ENCODE measurements at places on chromosomes 1 and 21.

DNA sequence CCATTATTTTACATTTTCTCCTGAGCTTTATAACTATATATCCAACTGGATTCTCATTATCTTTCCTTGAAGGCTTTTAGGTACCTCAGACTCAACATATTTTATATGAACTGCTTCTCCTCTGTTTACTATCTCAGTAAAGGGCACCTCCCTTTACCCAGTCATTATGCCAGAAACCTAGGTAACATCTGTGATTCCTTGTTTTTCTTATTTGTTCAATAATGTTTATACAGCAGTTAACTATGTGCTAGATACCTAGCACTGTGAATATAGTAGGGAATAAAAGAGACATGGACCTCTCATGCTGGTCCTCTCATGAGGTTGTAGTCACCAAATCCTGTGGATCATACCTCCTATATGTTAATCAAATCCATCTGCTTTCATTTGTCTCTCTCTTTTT is 25.6 kb downstream of the PPP1R12B start:
- no peak for DNase-seq

- peak; percentile 10 for DNase-seq
Observed at GRCh38 chr21:19547951-19548840, 1144.6 kb upstream of the TMPRSS15 start.

DNA sequence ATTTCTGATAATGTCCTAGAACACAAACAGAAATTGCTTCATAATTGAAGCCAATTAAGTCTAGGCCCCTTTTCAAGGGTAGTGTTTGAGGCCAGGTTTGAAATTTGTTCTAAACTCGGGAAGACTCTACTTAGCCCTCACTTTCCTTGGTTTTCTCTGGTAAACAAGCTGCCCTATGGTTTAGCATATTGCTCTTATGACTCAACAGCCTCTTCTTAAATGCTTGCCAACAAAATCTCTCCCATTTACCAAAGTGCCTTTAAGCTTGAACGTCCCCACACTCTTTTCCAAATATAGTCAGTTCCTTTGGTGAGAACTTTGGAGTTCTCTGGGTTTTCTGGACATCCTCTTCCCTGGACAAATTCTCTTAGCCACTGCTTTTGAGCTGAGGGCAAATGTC is 5.8 kb upstream of the LCE6A start:
- DNase-seq: no peak

- DNase-seq: no peak
Observed at GRCh38 chr1:227544067-227545050, 19.0 kb upstream of the ZNF678 start.

- no peak for DNase-seq
Observed at GRCh38 chr1:94620345-94621031, 78.9 kb upstream of the F3 start.

DNA sequence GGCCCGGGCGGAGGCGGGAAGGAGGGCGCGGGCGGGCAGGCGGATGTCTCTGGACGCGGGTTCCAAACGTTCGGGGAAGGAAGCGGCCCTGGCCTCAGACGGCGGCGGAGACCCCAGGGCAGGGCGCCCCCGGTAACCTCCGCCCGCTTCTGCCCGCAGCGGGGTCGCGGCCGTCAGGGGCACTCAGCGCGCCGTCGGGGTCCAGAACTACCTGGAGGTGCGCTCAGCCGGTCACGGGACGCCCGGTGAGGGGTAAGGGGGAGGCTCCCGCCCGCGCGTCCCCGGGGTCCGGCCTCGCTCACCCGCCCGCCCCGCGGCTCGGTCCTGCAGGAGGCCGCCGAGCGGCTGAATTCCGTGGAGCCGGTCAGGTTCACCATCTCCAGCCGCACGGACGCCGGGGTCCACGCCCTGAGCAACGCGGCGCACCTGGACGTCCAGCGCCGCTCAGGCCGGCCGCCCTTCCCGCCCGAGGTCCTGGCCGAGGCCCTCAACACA is 406 bp downstream of the PUSL1 start:
- DNase-seq: no peak

- DNase-seq: peak; percentile 90
Observed at GRCh38 chr21:31731857-31732596, at the start of gene SCAF4. Gene SCAF4 (minus strand): TSS chr21:31732118. CDS start chr21:31731692, 426 bp downstream.

GRCh38 chr1:198597690-198598430 is 41.0 kb upstream of the PTPRC start:
- no peak for DNase-seq

GRCh38 chr1:65820983-65821382 is 28.3 kb downstream of the PDE4B start:
- no peak for DNase-seq

- no peak for DNase-seq
Observed at GRCh38 chr1:54359393-54360162, 46.6 kb downstream of the SSBP3 start.

DNA sequence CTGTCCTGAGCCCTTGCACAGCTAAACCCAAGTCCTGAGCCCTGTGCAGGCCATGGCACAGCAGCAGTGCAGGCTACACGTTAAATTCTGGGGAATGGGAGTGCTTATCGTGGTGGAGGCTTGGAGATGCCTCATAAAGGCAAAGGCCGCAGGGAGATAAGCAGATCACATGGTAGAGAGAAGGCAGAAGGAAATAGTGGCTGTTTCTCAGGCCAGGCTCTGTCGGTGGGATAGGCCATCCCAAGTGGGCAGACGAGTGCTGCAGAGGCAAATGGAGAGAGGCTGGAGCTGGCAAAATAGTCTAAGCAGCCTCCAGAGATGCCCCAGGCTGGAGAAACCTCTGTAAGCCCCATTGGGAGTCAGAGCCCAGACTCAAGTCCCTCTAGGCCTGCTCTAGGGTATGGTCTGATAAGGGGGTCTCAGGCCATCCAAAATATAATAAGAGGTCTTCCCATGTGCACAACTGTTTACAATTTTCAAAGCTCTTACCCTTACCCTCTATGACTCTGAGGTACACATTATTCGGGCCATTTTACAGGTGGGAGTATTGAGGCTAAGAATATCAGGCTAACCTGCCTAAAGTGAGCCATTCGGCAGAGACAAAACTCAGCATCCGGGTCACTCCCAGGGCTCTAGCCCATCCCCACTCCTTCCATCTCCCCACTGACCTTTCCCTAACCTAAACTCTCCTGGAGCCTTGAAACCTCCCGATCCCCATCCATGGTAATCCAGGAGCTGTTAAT is 79.6 kb downstream of the NKAIN1 start:
- no peak for DNase-seq

DNA sequence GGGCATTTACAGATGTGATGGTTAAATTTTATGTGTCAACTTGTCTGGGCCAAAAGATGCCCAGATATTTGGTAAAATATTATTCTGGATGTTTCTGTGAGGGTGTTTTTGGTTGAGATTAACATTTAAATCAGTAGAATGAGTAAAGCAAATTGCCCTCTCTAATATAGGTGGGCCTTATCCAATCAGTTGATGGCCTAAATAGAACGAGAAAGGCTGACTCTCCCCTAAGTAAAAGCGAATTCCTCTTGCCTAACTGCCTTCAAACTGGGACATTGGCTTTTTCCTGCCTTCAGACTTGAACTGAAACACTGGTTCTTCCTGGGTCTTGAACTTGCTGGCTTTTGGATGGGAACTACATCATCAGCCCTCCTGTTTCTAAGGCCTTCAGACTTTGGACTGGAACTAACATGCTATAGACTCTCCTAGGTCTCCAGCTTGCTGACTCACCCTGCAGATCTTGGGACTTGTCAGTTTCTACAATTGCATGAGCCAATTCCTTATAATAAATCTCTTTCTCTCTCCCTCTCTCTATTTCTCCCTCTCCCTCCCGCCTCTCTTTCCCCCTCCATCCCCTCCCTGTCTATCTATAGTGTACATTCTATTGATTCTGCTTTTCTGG is 10.2 kb upstream of the NAV1 start:
- no peak for DNase-seq

GRCh38 chr1:243723050-243723449 is 127.0 kb downstream of the AKT3 start:
- no peak for DNase-seq

- DNase-seq: no peak
Observed at GRCh38 chr1:180976732-180977357, 45.8 kb downstream of the STX6 start.

DNA sequence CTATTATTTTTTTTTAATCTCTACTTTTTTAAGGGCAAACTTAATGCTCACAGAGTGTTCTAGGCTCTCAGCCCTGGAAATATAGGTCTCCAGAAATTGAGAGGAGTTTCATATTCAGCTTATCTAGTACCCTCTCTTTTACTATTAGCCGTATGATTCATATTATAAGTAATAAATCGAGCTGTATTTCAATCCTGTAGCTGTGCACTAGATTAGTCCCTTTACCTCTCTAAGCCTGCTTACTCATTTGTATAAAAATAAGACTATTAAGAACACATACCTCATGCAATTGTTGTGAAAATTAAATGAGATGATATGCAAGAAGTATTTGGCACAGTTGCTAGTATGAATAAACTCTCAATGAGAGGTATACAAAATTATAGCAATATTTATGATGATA is 128.2 kb upstream of the HOOK1 start:
- DNase-seq: no peak

GRCh38 chr1:215900684-215901083 is 333.6 kb downstream of the KCTD3 start:
- no peak for DNase-seq

GRCh38 chr1:176896216-176896615 is 268.3 kb downstream of the ASTN1 start:
- DNase-seq: no peak

DNA sequence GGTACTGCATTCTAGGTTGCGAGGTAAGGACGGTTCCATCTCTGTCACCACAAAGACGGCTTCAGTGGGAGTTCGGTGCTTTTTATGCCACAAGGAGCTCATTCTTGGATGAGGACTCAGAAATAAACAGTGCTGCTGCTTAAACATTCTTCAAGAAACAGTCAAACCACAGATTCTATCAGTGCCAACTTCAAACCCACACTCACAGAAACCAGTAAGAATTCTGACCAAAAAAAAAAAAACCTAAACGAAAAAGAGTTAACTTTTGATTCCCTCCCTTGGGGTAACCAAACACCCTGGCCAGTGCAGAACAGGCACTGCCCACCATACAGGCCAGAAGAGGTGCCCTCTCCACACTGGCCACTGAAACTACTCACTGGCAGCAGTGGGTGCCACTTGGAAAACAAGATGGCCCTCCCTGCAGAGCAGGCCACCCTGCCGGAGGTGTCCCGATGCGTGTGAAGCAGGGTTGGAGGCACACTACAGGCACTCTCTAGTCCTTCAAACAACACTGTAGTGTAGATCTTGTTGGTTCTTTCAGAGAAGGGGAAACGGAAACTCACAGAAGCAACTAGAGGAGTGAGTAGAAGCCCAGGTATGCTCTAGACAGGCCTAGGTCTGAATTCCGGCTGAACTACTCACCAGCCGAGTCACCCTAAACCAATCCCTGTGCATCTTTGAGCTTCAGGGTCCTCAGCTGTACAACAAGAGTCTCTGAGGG is 87.3 kb upstream of the TLR5 start:
- no peak for DNase-seq

- no peak for DNase-seq
Observed at GRCh38 chr1:192578144-192578909, 2.8 kb downstream of the RGS1 start.

GRCh38 chr1:60394436-60394835 is 320.9 kb upstream of the C1orf87 start:
- DNase-seq: no peak
